ENCODE measurements at places on chromosomes 16 and 17.

- DNase-seq, result no peak
Observed at GRCh38 chr16:64251742-64252141, 870.1 kb downstream of the CDH11 start.

DNA sequence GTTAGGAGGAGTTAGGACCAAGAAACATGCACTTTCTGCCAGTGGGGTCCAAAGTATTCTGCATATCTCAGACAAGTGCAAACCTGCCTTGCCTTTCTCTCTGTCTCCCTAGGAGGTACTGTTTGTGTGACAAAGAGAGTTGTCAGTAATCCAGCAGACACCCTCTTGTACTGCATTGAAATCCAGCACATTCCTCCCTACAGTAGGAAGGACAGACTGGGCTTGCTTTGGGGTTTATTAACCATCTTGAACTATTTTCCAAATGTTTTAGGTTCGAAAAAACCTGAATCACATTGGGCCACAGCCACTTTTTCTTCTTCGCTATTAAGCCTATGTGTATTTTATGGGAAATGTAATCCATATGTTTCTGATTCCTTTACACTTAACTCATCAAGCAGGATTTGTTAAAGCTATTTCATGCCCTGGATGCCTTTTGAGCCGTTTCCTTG is 204.2 kb upstream of the KCNJ16 start:
- DNase-seq, result no peak

DNA sequence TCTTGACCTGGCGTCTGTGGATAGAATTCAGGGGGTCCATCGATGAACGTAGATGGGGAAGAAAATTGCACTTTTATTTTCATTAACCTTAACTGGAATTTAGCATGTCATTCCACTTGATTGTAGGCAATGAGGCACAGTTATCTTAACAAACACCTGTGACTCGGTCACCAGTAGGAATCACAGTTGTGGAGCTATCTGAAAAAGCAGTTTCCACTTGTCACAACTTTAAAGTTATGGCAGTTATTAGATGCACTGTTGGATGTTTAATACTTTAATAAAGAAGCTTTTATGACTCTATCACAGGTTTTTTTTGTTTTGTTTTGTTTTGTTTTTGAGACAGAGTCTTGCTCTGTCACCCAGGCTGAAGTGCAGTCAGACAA is 83.7 kb upstream of the LGALS9 start:
- DNase-seq, result no peak

DNA sequence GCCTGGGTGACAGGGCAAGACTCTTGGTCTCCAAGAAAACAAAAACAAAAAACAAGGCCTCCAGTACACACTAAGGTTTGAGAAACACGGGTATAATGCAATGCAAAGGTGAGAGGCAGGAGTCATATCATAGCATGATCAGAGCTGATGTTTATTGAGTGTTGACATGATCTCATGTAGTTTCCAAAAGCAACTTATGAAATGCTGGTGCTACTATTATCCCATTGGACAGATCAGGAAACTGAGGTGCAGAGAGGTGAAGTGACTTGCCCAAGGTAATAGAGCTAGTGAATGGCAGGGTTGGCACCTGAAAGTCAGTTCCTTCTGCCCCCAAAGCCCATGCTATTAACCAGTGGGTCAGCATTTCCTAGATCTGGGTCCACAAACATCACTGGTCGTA is 3.1 kb upstream of the NPIPB7 start:
- DNase-seq, result no peak

DNA sequence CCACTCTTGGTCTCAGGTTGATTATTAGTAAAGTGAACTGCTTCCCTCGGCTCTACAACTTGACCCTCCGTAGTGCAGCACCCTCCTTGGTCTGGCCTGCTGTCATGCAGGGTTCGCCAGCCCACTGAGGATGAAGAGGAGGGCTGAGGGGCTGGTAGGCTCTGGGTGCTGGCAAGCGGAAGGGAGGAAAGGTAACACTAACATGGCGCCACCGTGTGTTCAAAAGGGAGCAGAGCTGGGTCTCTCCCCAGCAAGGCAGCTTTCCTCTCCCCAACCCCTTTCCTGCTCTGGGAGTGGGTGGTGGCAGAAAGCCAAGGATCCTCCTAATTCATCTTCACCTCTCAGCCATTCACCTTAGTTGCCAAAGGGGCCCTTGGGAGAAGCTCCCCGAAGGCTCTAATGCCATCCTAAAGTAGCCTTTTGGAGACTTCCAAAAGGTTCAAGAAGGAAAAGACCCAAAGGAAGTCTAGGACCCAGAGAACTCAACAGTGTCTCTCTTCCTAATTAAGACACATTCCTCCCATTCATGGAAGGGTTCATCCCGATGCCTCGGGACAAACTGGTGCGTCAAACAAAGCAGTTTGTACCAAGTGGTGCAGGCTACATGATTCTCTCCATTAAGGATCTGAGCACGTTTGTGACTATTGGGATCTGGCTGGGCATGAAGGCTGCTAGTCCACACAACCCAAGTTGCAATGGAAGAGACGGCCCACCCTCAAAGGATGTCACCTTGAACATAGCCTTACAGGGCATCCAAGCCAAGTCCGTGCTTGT is 90.8 kb upstream of the TOB1 start:
- DNase-seq, result peak; percentile 64

GRCh38 chr17:55705847-55706246 is 16.8 kb downstream of the TMEM100 start:
- DNase-seq, result no peak

GRCh38 chr16:18800775-18801144 is 589 bp downstream of the ARL6IP1 start:
- no peak for DNase-seq

GRCh38 chr16:17333229-17333628 is 137.5 kb downstream of the XYLT1 start:
- DNase-seq, result no peak

- DNase-seq, result no peak
Observed at GRCh38 chr16:22638393-22639206, 127.9 kb downstream of the NPIPB5 start.

DNA sequence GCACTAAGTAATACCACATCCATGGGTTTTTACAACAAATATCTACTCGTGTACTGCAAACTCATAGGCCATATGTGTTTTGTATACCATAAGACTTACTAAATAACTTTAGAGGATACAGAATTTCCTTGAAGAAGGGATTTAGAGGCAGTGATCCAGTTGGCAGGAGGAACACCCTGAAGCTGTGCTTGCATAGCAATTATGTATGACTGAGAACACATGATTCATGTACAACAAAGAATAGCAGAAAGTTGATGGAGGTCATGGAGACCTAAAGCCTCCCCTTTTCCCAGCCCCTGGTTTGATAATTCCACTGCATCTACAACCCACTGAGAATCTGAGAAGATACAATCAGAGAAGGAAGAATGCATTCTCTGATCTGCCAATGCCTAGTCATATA is 83.8 kb upstream of the PMFBP1 start:
- no peak for DNase-seq

Data from NCI-H1092 (cell line).